Cerebellum (tissue), 4 donors: ENCODE measurements at places on chromosomes 5 and 9. TPM values are rescaled to one million over a fixed set of nuclear protein-coding genes. Genes with fewer than 3 reads are reported as not detected.

DNA sequence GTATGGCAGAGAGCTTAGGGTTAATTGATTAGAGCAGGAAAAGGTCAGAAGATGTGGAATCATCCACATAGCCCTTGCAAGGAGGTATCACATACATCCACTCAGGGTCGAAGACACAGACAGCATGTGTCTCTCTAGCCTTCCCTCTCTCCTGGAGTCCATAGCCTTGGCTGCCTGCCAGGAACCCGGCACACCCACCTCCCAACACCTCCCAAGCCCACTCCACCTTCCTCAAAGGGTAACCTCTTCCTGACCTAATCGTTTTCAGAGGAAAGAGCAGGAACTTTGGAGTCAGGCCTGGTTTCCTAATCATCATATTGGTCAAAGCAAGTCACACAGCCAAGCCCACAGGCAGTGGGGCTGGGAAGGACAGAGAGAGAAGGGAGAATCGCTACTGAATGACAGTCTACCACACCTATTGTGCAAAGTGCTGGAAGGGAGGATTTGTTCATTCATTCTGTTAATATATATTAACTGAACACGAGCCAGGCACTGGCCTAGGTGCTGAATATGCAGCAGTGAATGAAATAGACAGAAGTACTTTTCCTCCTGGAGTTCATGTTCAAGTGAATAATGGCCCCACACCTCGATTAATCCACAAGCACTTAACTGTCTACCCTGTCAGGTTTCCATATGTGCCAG, 107.8 kb downstream of the KCNIP1 start:
- DNase-seq = no peak

GRCh38 chr5:134509308-134510040, 16.0 kb upstream of the JADE2 start:
- DNase-seq = no peak

GRCh38 chr9:137141050-137141810, 2.3 kb downstream of the GRIN1 start:
- DNase-seq = no peak

DNA sequence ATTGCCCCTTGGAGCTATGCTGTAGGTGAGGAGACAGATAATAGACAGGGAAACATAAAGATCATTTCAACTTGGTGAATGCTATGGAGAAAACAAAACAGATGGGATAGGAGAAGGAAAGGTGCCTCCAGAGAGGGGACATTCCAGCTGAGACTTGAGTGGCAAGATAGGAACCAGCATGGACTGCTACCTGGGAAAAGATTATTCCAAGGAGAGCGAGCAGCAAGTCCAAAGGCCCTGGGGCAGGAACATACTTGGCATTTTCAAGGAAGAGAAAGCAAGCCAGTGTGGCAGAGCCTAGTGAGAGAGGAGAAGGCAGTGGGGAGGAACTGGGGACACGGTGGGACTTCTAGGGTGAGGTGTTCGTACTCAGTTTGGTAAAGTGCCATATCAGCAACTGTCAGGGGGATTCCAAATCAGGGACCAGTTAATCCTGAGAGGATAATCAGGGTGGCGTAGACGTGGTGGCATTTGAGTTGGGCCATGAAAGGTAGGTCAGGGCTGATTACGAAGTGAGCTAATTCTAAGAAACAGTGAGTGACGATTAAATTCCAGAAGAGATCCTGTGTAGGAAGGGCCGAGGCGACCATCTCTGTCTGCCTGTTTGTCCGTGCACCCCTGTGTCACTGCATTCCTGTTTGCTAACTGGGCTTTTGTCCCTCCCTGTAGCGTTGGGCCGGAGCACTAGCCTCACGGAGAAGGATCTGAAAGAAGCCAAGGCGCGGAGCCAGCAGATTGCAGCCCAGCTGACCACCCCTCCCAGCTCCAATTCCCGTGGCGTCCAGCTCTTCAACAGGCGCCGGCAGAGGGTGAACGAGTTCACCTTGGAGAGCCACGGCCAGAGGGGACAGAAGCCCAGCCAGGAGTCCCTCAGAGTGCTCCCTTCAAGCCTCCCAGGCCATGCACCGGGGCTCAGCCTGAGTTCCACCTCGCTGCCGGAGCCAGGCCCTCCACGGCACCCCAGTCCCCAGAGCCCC, 7.1 kb downstream of the SYNPO start:
- peak; percentile 61 for DNase-seq

- DNase-seq = no peak
Measured at GRCh38 chr9:5778805-5779204, 54.1 kb downstream of the ERMP1 start.

DNA sequence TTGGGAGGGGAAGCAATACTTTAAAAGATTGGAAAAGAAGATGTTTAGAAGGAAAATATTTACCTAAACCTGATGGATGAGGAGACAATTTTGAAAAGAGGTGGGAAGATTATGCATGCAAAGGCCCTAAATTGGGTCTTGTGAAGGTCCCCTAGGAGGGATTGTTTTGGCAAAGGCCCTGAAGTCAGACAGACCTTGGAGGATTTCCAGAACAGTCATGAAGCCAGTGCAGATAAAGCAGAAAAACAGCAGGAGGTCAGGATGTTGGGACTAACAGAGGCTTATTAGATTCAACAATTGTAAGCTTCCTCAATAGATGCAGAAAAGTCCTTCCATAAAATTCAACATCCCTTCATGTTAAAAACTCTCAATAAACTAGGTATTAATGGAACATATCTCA, 361.0 kb upstream of the CDH6 start:
- no peak for DNase-seq

DNA sequence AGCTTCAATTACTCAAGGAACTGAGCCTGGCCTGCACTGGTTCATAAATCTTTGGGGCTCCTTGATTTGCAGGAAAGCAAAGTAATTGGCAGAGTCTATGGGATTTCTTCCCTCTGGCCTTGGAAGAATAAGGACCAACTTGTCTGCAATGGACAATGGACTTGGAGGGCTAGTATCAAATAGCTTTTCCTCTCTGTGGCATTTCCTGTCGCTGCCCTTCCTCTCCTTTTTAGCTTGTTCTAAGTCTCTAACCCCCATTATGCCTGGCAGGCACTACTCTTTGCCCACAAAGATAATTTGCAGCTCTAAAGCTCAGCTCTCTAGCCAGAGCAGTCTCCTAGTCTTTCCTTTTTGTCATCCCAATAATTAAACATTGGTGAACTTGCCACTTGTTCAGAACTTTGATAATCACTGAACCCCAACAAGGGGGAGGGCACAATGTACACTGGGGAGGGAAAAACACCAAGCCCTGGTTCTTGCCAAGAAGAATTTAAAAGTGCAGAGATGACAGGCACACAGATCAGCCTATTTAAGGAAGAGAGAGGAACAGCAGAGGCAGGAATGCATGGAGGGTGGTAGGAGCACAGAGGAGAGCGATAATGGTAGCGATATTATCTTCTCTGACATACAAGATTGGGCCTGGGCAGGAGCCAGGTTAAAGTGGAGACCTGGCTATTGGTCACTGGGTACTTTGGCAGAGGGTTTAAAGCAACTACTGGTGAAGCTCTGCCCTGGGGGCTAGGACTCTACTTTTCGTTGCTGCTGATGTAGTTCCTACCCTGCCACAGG, 38.5 kb downstream of the FAM219A start:
- DNase-seq = no peak

- no peak for DNase-seq
Measured at GRCh38 chr5:153390569-153390968, 99.9 kb upstream of the GRIA1 start.

DNA sequence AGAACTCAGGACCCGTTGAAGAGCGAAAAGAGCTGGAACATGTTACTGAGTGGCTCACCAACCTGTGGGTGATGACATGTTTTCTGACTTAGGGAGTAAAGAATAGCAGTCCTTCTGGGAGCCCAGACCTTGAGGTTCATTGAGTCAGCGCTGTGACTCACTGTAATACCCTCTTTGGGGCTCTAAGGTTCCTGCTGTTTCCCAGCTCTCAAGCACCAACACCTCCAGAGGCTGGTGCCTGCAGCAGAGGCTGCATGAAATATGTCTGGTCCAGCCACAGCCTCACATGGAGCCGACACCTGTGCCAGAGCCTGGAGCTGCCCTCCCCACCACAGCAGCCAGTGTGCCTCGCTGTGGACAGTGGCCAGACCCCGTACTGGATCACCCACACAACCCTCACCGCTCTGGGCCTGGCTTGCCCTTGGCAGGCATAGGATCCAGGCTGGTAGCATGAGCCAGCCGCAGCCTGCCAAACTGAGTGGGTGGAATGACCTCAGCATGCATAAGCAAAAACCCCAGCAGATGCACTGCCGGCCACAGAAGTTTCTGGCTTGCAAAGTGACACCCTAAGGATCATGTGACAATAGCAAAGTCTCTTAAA, 143.5 kb upstream of the MRPS30 start:
- DNase-seq = no peak

- DNase-seq = no peak
Measured at GRCh38 chr5:140391312-140391711, 10.3 kb upstream of the ANKHD1 start.

GRCh38 chr9:15069106-15069505, 158.9 kb upstream of the FREM1 start:
- no peak for DNase-seq

DNA sequence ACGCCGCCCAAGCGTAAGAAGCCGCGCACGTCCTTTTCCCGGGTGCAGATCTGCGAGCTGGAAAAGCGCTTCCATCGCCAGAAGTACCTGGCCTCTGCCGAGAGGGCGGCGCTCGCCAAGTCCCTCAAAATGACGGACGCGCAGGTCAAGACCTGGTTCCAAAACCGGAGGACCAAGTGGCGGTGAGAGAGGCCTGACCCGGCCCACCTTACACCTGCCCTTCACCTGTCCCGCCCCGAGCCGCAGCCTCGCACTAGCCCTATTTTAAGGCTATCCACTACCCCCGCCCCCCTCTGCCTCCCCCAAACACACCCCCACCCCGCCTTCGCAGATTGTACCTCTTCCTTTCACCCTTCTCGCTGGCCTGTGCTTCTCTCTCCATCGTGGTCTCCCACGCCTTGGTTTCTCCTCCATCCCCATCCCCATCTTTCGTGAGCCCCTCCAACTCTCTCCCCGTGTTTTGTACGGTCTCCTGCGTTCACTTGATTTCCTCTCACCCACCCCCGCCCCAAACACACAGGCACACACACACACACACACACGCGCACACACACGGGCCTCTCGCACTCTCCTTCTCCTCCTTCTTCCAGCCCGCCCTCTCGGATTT, 1.3 kb downstream of the TLX3 start:
- no peak for DNase-seq

- no peak for DNase-seq
Measured at GRCh38 chr5:162360373-162360931, 292.9 kb downstream of the GABRG2 start.

GRCh38 chr5:132420706-132421272, 51.3 kb downstream of the SLC22A5 start:
- no peak for DNase-seq

DNA sequence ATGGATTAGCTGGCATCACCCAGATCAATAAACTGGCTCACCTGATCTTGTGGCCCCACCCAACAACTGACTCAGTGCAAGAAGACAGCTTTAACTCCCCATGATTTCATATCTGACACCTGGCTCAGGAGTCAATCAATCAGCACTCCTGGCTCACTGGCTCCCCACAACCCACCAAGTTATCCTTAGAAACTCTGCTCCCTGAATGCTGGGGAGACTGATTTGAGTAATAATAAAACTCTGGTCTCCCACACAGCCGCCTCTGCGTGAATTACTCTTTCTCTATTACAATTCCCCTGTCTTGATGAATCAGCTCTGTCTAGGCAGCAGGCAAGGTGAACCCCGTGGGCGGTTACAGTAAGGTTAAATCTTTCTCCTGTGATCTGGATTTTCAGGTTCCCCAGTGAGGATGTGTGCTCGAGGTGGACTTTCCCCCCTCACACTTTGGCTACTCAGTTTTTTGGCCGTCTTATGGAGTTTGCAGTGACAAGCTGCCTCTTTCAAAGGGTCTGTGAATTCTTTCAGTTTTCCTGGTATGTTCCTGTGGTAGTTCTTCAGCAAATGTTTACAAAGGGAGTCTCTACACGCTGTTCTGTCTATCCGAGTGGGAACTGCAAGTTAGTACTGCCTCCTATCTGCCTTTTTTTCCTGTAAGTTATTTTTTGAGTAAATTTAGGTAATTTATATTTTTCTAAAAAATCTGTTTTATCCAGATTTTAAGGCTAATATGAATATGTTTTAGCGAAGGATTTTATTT, 500.2 kb upstream of the NUDT12 start:
- no peak for DNase-seq

DNA sequence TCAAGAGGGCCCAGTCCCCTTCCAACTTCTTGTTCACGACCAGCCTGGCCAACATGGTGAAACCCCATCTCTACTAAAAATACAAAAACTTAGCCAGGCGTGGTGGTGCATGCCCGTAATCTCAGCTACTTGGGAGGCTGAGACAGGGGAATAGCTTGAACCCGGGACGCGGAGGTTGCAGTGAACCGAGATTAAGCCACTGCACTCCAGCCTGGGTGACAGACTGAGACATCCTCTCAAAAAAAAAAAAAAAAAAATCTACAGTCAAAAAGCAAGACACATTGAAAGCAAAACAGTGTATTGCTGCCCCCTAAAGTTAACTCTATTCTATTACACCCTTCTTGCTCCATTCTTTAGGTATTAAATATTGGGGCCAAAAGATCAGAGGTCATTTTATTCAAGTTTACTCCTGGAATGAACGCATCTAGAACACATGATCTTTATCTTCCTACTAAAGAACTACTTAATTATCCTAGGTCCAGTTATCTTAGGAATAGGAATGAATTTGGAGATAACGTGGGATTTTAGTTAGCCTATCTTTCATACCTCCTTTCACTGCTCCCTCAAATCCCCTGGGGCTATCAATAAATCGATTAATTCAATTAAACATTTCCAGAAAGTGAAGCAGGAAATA, 2.4 kb downstream of the ATG12 start:
- peak; percentile 66 for DNase-seq

GRCh38 chr5:45440466-45440865, 255.7 kb downstream of the HCN1 start:
- no peak for DNase-seq

QRFP gene
- not detected for total RNA-seq

GDA gene
- total RNA-seq = 0.91 TPM

GGTA1 gene
- total RNA-seq = 1.5 TPM

CENPH gene
- 12.2 TPM for total RNA-seq

PDE6A gene
- total RNA-seq = not detected

WNK2 gene
- total RNA-seq = 47.4 TPM

ISOC1 gene
- 16.3 TPM for total RNA-seq

FOXD4 gene
- total RNA-seq = 1.00 TPM

LYRM7 gene
- total RNA-seq = 13.7 TPM

SHROOM1 gene
- 2.4 TPM for total RNA-seq

ERCC6L2 gene
- 146 TPM for total RNA-seq

IL13 gene
- total RNA-seq = not detected

SPATA31E1 gene
- total RNA-seq = not detected

TRPM3 gene
- 49.7 TPM for total RNA-seq

PCDHB10 gene
- total RNA-seq = 15.6 TPM

MEF2C gene
- 114 TPM for total RNA-seq

C9orf153 gene
- total RNA-seq = 1.6 TPM

DTWD2 gene
- 10.8 TPM for total RNA-seq
